Stimulated activated CD4-positive, alpha-beta T cell treated with anti-CD3 and anti-CD28 coated beads, Interleukin-12 subunit alpha, Interleukin-12 subunit beta, amount 100 ng/mL, for 48 hours (primary cell): ENCODE measurements at places on chromosomes 2 and 18.

DNA sequence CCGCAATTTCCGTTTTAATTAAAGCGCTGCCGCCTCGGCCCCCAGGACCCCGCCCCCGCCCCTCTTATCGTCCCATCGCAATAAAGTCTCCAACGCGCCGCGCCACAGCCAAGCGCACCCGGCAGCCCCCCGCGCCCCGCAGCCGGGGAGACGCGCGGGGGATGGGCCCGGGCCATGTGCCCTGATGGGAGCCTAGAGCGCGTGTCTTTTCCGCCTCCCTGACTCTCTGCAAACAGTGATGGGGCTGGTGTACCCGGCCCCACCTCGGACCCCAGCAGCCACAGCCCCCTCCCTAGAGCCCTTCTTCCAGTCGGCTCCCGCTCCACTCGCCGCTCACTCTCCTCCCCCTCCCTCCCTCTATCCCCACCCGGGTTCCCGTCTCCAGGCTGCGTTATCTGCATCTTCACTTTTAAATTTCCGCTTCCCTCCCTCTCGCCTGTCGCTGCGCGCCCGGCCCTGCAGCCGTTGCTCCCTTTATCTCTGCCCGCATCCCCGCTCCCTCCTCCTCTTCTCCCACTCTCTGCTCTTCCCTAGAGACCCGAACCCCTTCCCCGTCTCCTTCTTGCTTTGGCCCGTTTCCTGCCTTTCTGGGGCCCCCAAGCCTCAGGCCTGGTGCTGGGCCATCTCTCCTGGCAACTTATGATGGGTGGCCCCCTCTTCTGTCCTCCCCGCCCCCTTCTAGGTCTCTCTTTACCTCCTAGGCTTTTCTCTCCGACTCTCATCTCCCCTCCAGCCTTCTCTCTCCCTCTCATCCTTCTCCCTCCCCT, 524 bp upstream of the FEV start:
- DNase-seq, result no peak

DNA sequence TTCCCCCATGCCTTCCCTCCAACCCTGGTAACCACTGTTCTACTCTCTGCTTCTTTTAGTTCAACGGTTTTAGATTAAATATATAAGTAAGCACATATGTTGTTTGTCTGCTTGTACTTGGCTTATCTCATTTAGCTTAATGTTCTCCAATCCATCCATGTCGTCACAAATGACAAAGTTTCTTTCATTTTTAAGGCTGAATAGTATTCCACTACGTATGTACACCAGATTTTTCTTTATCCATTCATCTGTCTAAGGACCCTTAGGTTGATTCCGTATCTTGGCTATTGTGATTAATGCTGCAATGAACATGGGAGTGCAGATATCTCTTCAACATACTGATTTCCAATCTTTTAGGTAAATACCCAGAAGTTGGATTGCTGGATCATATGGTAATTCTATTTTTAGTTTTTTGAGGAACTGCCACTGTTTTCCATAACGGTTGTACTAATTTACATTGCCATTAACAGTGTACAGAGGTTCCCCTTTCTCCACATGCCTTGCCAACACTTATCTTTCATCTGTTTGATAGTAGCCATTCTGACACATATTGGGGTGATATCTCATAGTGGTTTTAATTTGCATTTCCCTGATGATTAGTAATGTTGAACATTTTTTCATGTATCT, 8.1 kb downstream of the ASB3 start:
- no peak for DNase-seq

GRCh38 chr2:69567157-69567908, 76.2 kb downstream of the AAK1 start:
- no peak for DNase-seq

DNA sequence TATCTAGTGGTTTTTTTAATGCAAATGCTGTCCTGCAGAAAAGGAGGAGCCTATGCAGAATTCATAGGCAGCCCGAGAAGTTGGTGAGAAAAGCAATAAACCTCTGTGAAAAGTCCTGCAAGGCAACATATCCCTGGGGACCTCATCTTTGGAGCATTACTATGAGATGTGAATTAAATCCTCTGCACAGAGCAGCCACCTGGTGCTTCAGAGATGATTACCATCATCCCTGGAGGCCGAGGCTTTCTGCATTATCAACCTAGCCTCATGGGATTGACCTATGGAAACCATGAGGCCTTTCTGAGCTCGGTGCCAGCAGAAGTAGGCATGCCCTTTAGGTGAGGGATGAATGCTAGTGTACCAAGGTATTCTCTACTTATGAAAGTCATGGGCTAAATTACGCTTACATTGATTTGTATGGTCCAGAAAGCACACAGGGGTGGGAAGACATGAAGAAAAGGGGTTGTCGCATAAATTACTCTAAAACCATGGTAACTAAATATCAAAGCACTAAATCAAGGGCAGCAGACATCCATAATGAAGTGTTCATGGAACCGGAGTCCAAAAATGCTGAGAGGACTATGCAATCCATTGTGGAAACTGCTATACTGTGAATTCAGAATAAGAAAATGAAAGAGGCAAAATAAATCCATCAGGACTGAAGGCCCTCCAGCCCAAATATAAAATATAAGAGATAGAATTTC, 623.5 kb upstream of the DDX18 start:
- no peak for DNase-seq

DNA sequence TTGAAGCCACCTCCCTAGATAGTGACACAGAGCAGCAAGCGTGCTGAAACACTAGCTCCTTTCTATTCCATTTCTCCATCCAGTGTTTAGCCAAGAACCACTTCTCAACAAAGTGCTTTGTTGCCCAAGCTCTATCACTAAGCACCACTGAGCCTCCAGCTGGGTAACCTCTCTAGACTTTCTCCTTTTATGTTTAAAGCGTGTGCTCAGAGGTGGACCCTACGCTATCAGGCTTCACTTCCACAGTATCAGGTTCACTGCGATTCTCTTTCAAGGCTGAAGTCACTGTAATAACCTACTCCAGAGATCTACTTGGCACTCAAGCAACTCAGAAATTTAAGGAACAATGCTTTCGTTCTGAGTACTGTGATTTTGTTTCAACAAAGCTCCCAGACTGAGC, 197.9 kb downstream of the LNPK start:
- DNase-seq, result no peak

DNA sequence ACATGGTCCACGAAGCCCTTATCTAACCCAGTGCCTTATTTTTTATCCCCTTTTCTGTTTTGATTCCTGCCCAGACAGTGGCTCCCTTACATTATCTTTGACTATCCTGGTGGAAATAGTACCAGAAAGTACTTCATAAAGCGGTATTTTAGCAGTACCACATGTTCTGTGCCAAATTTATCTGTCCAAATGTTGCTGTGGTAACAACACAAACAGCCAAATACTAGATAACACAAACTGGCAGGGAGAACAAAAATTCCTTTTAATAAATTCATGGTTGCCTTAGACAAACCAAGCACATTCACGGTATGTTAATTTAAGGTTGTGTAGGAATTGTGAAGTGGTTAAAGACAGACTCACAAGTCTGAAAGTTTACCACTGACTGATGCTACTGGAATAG, 187.9 kb upstream of the LHCGR start:
- no peak for DNase-seq

- DNase-seq, result no peak
Observed at GRCh38 chr2:160432633-160433032, 61.0 kb downstream of the RBMS1 start.

DNA sequence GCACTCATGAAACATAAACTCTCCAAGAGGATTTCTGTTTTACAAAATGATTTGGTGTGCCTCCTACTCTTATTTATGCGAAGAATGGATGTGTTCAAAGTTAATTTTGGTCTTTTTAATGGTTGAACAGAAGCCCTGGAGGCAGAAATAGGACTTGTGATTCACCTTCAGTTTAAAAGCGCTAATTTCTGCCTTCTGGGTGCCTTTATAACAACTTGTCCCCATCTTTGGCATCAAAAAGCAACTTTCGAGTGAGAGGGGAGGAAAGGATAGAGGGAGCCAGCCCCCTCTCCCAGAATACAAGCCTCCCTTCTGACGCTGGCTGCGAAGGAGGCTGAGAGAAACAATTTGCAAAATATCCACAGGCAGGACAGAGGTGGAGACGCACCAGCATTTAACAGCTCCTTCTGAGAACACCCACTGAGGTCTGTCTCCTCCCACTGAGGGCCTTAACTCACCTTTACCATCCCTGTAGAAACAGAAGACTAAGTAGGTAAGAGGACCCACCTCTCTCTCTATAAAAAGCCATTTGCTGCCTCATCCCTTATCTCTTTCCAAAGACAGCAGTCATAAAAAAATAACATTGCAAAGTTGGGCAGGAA, 24.3 kb upstream of the BCL11A start:
- no peak for DNase-seq

DNA sequence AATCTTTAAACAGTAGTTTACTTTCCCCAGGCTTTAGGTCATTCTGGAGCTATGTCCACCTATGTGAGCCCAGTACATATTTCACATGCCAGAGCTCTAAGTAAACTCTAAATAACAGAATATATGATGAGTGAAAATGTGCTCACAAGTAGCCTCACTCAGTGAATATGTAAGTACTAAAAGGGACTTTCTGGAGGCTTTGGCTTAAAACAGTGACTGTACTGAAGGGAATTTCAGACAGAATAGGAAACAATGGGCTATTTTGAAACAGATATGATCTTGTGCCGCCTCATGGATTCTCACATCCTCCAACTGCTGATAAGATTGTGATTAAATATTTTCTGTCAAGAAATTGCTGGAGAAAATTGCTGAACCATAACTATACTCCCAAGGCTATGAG, 747.9 kb downstream of the SOCS6 start:
- no peak for DNase-seq

- DNase-seq, result no peak
Observed at GRCh38 chr2:192783643-192784042, 588.9 kb upstream of the TMEFF2 start.

DNA sequence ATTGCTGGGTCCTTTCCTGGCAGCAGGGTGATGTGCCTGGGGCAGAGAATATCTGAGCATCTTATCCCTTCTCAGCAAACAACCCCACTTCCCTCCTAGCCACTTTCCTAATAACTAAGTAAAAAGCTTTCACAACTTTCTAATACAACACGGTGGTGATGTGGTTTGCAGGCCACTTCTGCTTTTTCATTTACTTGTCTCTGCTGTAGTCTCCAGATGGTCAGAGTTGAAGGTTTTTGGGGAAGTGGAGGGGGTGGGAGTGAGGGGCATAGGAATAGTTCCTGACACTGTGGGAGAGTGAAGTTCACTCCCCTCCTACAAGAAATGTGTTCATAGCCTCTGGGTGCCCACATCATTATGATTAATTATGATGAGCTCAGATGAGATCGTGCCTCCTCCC, 11.6 kb downstream of the OXER1 start:
- no peak for DNase-seq

GRCh38 chr2:151861174-151861573, 33.0 kb upstream of the ARL5A start:
- no peak for DNase-seq

DNA sequence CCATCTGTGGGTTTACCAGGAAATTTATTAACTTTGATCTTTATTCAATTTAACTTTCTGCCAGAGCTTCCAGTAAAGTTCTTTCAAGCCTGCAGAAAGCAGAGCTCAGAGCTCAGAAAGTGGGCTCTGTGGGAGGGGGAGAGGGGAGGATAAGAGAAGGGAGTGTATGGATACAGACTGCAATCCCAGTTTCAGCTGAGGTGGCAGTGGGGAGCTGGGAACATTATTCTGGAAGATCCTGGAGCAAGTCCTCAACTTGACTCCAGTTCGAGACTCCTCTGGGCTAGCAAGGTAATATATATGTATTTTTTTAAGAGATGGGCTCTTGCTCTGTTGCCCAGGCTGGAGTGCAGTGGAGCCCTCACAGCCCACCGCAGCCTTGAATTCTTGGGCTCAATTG, 108.9 kb upstream of the NABP1 start:
- DNase-seq, result no peak

DNA sequence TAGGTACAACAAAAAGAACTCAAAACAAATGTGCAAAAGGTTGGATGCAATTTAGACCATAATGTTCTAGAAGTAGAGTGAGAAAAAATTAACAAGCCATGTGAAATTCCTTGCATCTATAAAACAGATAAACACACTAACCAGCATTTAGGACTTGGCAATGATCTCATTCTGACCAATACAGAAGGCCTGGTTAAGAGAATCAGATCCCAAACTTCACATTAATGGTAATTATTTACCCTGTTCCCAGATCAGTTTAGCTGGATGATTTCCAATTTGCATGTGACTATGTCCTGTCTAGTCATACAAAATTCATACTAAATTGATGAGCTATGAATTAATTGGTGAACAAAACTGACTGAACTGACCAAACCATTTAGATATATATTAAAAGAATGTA, 98.4 kb upstream of the FIGN start:
- no peak for DNase-seq
